ENCODE measurements at places on chromosomes 3 and 15.

DNA sequence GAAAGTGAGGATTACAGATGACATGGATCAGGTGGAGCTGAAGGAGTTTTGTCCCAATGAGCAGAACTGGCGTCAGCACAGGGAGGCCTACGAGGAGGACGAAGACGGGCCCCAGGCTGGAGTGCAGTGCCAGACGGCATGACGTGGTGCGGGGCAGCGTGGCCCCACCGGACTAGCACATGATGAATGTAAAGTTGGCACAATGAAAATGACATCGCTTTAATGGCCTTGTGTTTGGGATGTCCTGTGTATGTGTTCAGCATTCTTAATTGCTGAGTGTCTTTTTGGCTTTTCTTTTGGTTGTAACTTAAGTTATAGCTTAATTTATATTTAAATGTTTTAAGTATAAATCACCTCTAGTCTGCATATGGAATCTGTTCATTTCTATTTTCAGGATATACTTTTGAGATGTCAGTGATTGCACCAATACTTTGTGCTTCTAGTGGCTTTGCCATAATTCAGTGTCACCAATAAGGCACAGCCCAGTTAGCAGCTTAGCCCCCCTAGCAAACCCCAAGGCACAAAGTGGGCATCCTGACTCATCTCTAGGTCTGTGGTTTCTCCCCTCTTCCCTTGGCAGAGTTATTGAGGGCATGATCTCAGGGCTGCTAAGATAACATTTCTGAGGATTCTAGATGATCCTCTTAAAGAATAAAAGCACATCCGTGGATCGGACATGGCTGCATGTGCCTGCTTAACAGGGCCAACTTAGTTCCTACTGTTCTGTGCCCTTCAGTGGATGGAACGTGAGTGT is 16.1 kb downstream of the DNAJA4 start:
- no peak for DNase-seq

DNA sequence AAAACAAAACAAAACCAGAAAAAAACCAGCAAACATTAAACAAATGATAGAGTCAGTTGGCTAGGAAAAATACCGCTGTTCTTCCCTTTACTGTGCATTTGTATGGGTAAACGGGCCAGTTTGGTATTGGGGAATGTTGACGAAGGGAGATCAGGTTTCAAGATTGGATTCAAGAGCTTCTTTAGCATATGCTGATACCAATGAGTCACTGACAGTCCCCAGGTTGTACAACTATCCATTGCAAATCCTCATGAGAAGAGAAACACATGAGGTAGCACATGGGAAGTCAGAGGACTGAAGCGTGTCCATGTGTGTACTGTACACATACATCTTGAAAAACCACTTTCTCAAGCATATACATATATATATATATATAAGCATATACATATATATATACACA is 25.6 kb downstream of the TIGIT start:
- DNase-seq, result no peak

- no peak for DNase-seq
Measured at GRCh38 chr15:66849393-66849745, 147.3 kb downstream of the SMAD6 start.

- DNase-seq, result no peak
Measured at GRCh38 chr3:4898454-4899313, 80.6 kb upstream of the BHLHE40 start.
